Heart left ventricle (tissue), 16 donors: ENCODE measurements at places on chromosomes 7 and 10. TPM values are rescaled to one million over a fixed set of nuclear protein-coding genes. Genes with fewer than 3 reads are reported as not detected.

The RAPGEF5 gene
- 37.9 TPM for total RNA-seq

The GRM3 gene
- not detected for total RNA-seq

DNA sequence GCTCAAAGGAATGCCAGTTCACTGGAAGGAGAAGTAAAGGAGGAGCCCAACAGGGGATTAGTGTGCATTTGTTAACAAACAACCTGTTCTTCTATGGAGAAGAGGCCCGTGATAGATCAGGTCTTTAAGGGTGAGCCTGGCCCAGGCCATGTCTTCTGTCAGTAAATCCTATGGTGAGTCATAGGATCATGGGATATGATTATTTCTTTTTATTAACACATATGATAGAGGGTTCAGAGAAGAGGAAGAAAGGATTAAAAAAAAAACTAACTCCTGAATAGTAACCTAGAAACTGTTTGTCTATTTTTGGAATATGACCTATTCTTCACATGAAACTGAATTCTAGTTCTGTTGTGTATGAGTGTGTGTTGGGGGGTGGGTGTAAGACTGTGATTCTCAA is 70.4 kb downstream of the GPR158 start:
- no peak for DNase-seq

GRCh38 chr7:134474828-134475227 is 15.9 kb upstream of the AKR1B1 start:
- DNase-seq: no peak

DNA sequence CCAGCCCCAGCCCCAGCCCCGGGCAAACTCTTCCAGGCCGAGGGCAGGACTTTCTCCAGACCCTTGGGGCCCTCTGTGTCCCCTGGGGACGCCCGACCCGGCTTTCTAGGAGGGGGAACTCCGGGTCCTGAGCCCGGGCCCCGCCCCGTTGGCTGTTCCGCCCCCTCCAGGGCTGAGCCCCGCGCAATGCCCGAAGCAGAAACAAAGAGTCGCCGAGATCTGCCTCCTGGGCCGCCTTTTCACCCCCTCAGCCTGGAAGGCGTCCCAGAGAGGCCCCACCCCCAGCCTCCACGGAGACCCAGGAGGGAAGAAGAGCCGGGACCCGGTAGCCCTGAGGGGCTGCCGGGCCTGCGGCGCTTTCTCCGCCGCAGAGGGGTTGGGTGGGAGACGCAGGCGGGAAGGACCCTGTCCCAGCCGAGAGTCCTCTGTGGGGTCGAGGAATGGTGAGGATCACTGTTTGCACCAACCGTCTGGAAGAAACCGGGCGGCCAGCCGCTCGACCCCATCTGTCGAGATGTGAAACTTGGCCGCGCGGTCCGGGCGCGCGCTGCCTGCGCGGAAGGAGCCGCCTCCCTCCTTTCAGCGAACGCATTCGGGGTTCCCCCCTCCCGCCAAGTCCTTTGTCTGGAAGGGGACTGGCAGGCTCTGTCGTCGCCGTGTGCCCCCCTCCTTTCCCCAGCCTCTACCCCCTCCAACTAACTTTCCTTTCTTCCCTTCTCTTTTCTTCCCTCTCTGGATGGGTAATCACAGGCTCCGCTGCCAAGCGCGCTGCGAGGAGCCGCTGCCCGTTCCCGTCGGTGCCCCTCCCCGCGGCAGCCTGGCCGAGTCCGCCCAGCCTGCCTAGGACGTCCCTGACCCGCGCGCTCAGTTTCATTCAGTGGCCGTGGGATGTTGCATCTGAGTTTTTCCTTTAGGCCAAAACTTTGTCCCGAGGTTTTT is 10.2 kb downstream of the EN2 start:
- no peak for DNase-seq

The SHTN1 gene
- 1.3 TPM for total RNA-seq

The PON1 gene
- not detected for total RNA-seq

- no peak for DNase-seq
These were observed 162.9 kb downstream of the ST7 start for GRCh38 chr7:117116211-117116610.

The LRRC61 gene
- total RNA-seq: 4.6 TPM
